ENCODE measurements at places on chromosomes 6 and 20.

- no peak for DNase-seq
Observed at GRCh38 chr20:34928411-34928810, 27.2 kb downstream of the GSS start.

DNA sequence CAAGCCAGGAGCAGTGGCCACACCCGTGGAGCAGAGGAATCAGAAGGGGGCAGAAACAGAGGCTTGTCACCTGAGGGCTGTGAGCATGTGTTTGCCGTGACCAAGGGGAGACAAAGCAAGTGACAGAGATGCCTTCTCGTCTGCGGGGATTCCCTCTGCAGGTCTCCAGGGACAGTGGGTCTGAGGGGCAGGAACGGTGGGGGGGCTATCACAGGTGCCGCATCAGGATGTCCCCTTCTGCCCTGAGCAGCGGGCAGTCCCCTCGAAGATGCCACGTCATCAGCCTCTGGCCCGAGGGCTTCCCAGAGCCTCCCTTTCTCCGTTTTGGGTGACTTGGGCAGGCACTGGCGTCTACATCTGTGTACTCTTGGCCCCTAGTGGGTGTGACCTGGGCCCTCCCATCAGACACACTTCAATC lies 338.7 kb downstream of the PREX1 start:
- no peak for DNase-seq

DNA sequence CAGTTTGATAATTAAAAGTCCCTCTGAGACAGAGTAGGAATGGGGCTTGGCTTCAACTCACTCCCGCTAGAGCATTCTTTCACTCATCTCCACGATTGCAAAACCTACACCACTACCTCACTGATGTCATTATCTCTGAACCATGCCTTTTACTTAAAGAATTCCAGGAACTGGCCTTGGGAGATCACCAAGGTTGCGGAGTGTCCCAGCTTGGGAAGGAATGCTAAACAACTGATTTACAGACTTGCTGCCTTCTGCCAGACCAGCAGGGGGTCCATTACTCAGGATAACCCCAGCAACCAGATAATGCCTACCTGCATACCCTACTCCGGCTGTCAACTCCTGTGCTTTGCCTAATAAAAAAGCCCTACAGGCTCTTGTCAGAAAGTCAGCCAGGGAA lies 102.2 kb upstream of the RALGAPA2 start:
- peak; percentile 98 for DNase-seq

- DNase-seq = no peak
Observed at GRCh38 chr6:138772596-138773176, 883 bp upstream of the CCDC28A start.

DNA sequence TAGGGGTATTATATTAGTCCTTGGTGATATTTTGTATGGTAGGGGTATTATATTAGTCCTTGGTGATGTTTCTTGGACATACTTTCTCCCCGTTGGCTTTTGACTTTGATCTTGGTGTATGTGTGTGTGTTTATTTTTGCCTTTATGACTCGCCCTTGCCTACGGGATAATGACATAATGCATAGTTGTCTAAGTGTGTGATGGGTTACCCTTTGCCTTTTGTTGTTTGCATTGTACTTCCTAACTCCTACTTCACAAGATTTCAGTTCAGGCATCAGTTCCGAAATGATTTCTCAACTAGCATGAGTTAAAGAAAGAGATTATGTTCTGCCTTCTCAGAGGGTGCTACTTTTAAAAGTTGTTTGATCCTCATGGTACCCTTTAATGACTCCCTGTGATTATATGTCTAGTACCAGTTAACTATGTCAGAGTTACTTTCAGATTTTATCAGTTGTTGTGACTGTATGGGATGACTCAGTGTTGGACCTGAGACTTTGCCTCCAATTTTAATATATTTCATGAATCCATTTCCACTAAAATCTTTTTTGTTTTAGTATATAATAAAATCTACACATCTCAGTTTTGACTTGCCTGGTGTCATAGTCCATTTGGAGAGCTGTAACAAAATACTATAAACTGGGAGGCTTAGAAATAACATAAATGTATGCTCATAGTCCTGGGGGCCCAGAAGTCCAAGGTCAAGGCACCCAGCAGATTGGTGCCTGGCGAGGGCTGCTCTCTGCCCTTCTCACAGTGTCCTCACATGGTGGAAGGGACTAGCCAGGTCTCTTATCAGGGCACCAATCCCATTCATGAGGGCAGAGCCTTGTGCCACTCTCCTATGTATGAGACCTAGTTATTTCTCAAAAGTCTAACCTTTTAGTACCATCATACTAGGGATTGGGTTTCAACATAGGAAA lies 34.1 kb downstream of the CDYL start:
- DNase-seq = peak; percentile 53

- no peak for DNase-seq
Observed at GRCh38 chr20:47315339-47316056, 41.0 kb downstream of the ZMYND8 start.

DNA sequence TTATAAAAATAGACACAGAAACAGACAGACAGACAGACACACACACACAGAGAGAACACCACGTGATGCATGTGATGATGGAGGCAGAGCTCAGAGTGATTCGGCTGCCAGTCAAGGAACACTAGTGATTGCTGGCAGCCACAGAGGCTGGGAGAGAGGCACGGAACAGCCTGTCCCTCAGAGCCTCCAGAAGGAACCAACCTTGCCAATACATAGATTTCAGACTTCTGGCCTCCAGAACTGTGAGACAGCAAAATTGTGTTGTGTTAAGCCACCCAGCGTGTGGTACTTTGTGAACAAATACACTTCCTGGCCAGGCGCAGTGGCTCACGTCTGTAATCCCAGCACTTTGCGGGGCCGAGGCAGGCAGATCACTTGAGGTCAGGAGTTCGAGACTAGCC lies 9.5 kb upstream of the PARD6B start:
- DNase-seq = no peak

DNA sequence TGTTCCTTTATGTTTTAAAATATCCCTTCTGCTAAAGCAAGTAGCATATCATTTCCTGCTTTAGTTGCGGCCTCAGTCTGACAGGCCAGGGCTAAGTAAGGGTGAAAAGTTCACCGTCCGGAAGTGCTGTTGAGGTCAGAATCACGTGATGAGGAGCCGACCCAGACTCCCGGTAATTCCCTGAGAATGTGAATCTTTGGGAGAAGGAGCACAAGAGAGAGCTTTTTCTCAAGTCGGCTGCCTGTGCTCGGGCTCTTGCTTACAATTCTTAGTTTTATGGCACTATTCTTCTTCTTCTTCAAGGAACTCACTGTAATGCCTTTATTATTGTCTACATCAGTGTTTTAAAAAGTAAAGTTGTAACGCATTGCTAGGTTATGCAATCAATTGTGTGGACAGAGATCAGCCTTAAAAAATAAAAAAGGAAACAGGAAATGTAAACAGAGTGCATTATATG lies 309.3 kb downstream of the PRL start:
- no peak for DNase-seq

DNA sequence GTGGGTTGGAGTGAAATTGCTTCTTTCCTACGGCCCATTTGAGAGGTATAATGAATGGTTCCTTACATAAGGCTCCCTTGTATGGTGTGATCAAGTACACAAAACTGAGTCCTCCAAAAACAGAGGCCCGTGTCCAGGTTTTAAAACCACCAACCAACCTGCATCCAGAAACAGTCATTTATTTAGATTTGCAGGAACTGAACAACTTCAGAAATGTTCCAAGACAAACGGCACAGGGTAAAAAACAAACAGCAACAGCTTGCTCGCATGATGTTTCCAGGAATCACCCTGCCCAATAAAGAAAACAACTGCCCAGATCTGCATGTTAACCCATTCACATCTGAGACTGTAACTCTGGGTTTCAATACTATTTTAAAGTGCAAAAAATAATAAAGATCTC lies 40.2 kb upstream of the TRAM2 start:
- no peak for DNase-seq

GRCh38 chr6:147538821-147539220 lies 30.3 kb downstream of the SAMD5 start:
- no peak for DNase-seq

- DNase-seq = peak; percentile 31
Observed at GRCh38 chr20:3420211-3420707, 12.8 kb upstream of the DNAAF9 start.

- no peak for DNase-seq
Observed at GRCh38 chr6:152399399-152399798, 237.8 kb downstream of the SYNE1 start.

- no peak for DNase-seq
Observed at GRCh38 chr6:27662769-27663168, 189.9 kb upstream of the ZNF184 start.

DNA sequence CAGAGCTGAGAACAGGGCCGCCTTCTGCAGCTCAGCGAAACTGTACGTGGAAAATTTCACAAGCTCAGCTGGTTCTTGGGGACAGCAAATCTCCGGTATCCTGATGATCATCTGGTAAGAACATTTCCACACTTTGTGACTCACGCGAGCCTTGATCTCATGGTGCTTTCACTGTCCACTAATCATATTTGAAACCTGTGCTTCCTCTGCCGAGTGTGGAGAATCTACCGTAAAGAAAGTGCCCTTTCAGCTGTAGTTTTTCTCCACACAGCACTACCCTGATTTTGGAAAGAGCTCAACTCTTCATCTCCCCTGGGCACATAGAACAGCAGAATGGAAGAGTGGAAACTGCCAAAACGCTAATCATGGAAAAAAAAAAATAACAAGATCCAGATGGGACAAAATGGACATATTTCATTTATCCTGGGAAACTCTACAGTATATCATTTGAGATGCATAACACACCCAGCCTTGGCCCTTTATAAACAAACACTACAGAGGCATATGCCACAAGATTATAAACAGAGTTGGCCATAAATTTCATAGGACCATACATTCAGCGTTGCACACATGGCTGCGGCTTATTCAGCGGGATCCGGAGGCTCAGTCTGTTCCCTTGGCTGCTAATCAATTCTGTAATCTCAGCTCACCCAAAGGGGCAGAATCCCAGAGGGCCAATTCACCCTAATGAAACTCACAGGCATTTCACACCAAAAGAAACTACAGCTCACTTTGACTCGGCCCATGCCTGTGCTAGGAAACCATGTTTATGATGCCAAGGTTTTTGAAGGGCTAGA lies 434.5 kb downstream of the HDGFL1 start:
- DNase-seq = no peak

GRCh38 chr6:35771343-35771627 lies 5.1 kb upstream of the CLPSL2 start:
- DNase-seq = no peak

GRCh38 chr6:14174996-14175395 lies 57.4 kb downstream of the CD83 start:
- DNase-seq = no peak

DNA sequence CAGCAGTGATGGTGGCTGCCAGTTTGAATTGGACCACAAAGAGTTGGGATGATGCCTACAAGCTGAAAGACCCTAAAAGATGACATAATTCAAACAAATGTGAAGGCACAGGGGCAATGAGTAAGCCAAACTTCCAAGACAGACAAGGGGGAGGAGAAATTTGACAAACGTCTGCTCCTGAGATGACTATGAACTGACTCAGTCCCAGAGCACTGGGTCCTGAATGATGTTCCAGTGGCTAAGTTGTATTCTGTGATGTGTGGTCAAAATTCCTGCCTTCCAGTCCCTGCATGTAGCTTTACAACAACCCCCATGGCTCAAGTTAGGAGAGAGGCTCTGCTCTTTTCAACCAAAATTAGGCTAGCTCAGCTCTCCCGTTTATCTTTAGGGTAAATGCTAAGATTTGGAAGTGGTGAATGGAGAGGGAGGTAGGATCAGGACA lies 86.1 kb upstream of the SIRPA start:
- DNase-seq = peak; percentile 77

DNA sequence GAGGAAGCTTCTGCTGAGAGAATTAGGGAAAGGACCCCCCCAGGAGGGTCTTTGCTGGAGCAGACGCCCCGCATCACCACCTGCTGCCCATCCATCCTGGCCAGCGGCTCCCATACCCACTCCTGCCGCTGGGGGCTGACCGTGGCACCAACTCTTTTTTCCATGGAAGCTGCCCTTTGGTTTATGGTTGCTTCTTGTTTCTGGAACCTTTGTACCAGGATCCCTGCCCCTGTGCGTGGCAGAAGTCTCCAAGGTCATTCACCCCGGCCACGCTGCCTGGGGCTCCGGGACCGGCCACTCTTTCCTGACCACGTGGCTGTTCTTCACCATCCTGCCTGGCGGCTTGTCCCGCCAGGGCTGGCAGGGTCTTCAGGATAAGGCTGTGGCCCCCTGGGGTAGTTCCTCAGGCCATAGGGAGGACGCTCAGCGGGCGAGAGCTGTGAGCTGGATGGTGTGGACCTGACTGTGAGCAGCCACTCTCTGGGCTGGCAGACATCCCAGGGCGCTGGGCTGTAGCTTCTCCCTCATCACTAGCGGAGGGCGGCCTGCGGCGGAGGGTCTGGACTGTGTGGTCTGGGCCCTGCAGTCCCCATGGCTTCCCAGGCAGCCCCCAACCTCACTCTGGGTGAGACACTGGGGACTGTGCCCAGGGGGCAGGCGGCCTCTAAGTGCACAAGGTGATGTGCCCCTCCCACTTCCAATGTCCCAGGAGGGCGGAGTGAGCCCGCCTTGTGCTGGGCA lies 22.8 kb upstream of the RBBP8NL start:
- peak; percentile 17 for DNase-seq

DNA sequence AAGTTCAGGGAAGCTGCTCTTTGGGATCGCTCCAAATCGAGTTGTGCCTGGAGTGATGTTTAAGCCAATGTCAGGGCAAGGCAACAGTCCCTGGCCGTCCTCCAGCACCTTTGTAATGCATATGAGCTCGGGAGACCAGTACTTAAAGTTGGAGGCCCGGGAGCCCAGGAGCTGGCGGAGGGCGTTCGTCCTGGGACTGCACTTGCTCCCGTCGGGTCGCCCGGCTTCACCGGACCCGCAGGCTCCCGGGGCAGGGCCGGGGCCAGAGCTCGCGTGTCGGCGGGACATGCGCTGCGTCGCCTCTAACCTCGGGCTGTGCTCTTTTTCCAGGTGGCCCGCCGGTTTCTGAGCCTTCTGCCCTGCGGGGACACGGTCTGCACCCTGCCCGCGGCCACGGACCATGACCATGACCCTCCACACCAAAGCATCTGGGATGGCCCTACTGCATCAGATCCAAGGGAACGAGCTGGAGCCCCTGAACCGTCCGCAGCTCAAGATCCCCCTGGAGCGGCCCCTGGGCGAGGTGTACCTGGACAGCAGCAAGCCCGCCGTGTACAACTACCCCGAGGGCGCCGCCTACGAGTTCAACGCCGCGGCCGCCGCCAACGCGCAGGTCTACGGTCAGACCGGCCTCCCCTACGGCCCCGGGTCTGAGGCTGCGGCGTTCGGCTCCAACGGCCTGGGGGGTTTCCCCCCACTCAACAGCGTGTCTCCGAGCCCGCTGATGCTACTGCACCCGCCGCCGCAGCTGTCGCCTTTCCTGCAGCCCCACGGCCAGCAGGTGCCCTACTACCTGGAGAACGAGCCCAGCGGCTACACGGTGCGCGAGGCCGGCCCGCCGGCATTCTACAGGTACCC lies at the start of gene ESR1:
Gene ESR1, plus strand, starts transcription at position 170 of the 858 bp plus-strand sequence. Its CDS starts 231 bp downstream, at position 401.
- DNase-seq = peak; percentile 60

- no peak for DNase-seq
Observed at GRCh38 chr6:75619230-75619899, 17.7 kb downstream of the SENP6 start.

GRCh38 chr6:14639983-14640599 lies 522.5 kb downstream of the CD83 start:
- no peak for DNase-seq

- DNase-seq = no peak
Observed at GRCh38 chr20:11132819-11133415, 459.1 kb upstream of the JAG1 start.
